Bronchial epithelial cell (primary cell): ENCODE measurements at places on chromosomes 5 and 9.

DNA sequence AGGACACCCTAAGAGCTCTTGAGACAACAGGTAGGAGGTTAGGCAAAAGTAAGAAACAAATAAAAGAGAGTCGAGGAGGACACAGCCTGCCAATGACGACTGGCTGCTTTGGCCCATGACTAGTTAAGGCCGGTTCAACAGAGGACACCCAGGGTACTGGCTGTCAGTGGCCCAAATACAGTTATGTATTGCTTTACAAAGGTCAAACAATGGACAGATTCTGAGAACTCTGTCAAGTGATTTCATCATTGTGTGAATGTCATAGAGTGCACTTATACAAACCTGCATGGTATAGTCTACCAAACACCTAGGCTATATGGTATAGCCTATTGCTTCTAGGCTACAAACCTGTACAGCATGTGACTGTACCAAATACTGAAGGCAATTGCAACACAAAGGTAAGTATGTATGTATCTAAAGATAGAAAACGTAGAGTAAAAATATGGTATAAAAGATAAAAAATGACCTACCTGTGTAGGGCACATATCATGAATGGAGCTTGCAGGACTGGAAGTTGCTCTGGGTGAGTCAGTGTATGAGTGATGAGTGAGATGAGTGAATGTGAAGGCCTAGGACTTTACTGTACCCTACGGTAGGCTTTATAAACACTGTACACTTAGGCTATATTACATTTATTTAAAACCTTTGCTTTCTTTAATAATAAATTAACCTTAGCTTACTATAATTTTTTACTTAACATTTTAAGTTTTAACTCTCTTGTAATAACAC is 6.5 kb upstream of the FAM81B start:
- DNase-seq = peak; percentile 75

DNA sequence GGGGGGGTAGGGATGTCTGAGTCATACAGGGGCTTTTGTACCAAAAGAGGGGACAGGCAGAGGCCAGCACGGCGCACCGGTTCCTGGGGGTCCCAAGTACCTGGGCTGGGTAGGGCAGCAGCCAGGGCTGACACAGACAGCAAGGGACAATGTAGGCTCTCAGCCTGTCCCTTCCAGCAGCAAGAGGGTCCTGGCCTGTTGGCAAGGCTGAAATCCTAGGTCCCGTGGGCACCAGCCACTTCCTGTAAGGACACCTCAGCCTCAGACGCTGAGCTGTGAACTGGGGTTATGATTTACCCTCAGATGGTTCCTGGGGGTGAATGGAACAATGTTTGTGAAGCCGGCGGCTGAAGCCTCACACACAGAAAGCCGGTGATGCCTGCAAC is 41.3 kb downstream of the NACC2 start:
- no peak for DNase-seq

GRCh38 chr5:16563686-16564085 is 53.1 kb downstream of the RETREG1 start:
- no peak for DNase-seq

DNA sequence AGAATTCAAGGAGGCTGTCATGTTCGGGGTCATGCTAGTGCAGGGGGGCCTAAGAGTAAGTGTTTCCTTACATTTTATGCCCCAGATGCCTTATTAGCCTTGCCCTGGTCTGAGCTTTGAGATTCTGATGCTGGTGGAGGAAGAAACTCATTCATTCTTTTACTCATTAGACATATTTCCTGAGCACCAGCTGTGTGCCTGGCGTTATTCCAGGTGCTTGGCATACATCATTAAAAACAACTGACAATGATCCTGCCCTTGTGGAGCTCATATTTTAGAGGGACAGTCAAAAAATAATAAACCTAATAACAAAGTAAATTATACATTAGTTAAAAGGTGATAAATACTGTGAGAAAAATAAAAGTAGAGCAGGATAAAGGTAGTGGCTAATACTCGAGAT is 138.9 kb upstream of the SGCD start:
- DNase-seq = no peak

DNA sequence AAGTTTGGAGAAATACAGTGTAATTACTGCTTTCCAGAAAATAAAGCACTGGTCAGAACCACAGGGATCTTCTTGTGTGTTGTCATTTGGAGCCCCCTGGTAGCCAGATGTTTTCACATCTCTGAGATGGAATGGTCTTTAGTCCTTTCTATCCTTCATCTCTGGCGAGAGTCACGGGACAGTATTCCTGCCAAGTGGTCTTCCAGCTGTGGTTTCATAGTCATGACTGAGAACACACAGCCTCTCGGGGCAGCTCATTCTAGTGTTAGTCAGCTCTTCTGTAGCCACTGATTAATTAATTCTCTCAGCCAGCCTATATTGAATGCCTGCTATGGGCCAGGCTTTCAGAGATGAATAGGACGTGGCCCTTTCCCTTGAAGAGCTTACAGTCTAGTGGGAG is 34.1 kb downstream of the HMGXB3 start:
- no peak for DNase-seq

DNA sequence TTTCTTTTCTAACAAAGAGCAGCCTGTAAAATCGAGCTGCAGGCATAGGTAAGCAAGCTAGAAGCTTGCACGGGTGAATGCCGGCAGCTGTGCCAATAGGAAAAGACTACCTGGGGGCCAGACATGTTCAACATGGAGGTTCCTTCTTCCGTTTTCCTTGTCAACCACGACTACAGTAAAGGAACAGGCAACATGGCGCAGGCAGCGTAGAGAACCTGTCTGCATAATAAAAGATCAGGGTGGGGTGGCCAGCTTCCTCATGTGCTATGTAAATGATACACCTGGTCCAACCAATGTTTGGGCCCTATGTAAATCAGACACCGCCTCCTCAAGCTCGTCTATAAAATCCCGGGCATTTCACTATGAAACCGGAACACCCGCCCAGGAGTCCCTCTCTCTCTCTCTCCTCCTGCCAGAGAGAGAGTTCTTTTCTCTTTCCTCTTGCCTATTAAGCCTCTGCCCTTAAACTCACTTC is 103.8 kb upstream of the LIFR start:
- no peak for DNase-seq

DNA sequence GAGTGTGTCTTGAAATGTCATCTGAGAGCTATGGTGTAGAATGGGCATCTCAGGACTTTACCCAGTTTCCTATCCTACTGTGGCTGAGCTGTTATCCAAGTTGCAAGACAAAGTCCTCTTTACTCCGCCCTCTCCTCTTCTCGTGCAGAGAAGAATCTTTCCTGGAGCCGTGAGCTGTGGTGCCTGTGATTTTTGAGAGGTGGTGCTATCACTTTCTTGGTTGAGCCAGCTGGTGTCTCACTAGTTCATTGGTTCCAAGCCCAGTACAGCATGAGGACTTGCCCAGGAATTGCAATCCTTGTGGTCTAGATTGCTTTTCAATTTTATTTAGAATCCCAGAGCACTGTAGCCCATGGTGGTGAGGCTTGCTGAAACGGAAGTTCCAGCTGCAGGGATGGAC is 2300.3 kb downstream of the MAT2B start:
- DNase-seq = no peak

DNA sequence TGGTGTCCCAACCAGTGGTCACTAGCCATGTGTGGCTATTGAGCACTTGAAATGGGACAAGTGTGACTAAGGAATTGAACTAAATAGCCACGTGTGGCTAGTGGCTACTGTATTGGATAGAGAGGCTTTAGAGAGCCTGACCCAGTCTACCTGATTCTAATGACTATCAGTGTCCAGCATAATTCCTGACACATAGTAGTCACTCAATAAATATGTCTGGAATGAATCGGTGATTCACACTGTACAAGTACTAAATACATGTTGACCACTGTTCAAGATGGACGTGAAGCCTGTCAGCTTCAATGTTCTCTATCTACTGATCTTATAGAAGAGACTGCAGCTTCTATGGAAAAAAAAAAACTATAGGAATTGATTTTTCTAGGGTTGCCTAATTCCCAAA is 57.7 kb upstream of the MAST4 start:
- peak; percentile 77 for DNase-seq

DNA sequence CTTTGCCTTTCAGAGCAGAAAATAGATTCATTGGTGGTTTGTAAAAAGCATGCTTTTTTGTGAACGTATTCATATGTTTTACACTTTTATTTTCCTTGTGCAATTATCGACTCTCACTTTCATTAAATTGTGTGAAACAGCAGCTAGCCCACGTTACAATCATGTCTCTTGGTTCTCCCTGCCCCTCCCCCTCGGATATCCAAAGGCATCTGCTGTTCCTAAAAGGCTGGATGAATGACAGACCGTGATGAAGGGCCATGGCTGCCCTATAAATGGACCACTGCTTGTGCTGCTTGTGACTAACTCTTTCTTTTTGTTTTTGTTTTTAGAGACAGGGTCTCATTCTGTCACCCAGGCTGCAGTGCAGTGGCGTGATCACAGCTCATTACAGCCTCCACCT is 17.0 kb upstream of the SEMA4D start:
- no peak for DNase-seq

DNA sequence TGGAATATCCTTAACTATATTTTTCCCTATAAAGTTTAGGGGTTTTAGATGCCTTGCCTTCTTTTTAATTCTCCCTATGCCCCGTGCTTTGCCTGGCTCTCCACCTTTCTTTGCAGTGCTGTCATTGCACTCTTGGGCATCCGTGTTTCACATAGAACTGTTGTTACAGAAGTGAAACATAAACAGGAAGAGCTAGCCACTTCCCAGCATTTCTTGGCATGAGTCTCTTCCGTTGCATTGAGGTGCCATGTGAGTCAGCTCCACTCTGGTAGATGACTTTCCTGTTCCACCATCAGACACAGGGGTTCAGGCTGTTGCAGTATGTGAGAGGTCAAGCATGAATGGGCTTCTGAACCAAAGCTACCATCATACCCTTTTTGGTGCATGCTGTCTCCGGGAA is 73.4 kb downstream of the ANGPTL2 start:
- peak; percentile 96 for DNase-seq
